Bronchial epithelial cell (primary cell): ENCODE measurements at places on chromosomes 2 and 18.
A peak's percentile ranks its signal among the peaks of the same experiment; 100 is the strongest.

- DNase-seq = peak; percentile 73
These were observed 224.7 kb downstream of the ACKR3 start for GRCh38 chr2:236794176-236794957.

- DNase-seq = peak; percentile 97
These were observed 179.8 kb downstream of the NEDD4L start for GRCh38 chr18:58223717-58224424.

DNA sequence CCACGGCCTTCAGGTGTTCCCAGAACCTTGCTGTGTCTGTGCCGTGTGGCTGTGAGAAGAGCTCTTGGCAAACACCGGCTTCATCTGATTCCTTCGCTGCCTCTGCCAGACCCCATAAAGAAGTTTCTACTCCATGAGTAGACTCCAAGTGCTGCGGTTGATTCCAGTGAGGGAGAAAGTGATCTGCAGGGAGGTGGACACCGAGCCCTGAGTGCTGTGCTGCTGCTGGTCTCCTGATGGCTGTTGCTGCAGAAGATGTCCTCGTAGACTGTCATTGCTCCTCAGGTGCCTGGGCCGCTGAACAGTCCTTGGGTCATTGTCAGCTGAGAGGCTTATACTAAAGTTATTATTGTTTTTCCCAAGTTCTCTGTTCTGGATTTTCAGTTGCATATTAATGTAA lies 19.6 kb downstream of the ASB1 start:
- DNase-seq = no peak

DNA sequence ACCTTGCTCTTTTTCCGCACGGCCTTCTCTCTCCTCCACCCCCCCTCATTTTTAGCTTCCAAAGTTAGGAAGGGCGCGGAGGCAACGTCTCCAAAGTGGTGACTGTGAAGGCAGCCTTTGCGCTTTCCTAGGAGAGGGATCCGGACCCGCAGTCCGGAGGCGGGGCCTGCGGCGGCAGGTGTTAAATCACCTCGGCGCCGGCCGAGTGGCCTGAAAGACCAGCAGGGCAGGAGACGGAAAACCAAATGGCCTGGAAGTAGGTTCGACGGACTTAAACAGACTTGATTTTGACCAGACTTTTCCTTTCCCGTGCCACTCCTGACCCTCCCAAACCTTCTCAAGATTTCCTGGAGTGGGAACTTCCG lies 615 bp downstream of the GORASP2 start:
- peak; percentile 43 for DNase-seq

DNA sequence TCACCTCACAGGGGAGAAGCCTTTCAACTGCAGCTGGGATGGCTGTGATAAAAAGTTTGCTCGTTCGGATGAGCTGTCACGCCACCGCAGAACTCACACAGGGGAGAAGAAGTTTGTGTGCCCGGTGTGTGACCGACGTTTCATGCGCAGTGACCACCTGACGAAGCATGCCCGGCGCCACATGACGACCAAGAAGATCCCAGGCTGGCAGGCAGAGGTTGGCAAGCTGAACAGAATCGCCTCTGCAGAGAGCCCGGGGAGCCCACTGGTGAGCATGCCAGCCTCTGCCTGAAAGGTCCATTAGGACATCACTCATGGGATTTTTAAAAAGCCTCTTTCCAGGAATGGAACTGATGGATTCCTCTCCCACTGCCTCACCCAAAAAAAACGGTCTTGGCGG lies 8.9 kb downstream of the KLF11 start:
- DNase-seq = no peak

DNA sequence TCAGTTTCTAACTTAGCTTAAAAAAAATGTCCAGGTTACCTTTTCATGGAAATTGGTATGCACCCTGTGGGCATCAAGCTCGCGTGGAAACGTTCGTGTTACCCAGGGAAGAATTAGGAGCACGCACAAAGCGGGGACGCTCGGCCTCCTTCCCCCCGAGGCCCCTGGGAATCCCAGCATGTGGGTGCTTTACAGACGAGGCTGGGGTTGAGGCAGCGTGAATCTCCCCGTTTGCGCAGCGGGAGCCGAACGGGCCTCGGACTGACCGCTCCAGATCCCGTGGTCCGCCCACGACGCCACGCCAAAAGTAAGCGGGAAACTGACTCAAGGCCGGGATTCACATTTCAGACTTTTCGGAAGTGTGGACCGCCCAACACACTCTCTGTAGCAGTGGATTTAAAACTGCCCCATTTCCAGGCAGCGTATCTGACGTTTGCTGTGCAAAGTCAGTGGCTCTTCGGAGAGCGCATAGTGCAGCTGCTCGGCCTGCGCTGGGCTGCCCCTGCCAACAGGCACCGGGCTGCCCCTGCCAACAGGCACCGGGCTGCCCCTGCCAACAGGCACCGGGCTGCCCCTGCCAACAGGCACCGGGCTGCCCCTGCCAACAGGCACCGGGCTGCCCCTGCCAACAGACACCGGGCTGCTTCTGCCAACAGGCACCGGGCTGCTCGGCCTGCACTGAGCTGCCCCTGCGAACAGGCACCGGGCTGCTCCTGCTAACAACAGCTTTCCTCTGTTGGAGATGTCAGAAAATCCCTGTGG lies 49.7 kb downstream of the SH3YL1 start:
- DNase-seq = no peak

DNA sequence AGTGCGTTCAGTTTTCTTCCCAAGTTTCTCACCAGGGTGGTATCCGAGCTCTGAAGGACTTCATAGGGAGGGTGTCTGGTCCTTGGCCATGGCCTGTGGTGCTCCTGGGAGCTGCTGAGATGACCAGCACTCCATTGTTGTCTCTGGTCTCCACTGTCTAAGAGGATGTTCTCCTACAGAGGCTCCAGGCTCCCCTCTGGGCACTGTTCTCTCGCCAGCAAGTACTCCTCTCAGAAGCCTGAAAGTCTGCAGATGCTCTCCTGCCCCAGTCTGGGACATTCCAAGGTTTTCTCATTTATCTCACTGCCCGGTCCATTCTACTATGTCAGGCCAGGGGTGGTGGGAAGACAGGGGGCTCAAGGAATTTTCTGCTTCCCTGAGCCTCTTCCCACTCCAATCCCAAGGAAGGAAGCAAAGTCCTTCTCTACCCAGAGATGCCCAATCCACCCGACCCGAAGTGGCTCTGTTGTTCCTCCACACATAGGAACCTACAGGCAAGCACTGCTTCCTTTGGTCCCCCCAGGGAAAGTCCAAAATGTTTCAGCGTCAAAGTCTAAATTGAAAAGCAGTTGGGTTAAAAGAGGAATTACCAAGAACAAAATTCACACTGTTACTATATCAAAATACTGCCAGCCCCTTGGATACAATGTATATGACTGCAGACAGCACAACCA lies 110.5 kb downstream of the GYPC start:
- no peak for DNase-seq

GRCh38 chr2:47950340-47951301 lies 44.3 kb upstream of the FBXO11 start:
- DNase-seq = no peak

DNA sequence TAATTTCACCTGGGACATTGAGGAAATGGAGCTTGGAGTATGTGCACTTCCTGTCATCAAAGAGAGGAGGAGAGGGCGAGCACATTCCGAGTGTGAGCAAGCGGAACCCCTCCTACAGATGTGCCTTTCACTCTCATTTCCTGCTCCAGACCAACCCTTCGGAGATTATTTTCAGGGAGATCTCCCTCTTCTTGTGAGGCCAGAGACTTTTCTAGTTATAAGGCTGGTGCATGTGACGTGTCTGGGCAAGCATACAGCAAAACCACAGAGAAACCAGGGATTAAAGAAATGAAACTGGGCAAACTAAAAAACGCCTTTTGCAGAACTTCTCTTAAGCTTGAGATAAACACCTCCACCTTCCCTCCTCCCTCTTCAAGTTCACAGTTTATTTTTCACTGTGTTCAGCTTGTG lies 409.2 kb upstream of the TCF4 start:
- peak; percentile 80 for DNase-seq

DNA sequence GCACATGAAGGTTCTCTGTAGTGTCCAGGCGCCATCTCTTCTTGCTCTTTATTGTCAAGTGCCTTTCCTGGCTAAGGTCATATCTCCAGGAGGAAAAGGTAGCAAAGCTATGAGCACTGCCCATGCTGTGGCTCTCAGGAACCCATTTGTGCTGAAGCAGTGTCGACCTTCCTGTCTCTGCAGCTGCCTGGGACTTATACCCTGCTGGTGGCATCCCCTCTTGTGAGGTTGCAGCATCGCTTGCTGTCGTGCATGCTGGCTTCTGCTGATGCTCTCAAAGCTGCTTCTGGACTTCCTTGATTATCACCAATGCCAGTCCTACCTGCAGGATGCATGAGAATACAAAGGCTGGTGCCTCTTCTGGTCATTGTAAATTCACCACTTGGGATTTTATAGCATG lies 22.1 kb upstream of the PTPN2 start:
- no peak for DNase-seq

DNA sequence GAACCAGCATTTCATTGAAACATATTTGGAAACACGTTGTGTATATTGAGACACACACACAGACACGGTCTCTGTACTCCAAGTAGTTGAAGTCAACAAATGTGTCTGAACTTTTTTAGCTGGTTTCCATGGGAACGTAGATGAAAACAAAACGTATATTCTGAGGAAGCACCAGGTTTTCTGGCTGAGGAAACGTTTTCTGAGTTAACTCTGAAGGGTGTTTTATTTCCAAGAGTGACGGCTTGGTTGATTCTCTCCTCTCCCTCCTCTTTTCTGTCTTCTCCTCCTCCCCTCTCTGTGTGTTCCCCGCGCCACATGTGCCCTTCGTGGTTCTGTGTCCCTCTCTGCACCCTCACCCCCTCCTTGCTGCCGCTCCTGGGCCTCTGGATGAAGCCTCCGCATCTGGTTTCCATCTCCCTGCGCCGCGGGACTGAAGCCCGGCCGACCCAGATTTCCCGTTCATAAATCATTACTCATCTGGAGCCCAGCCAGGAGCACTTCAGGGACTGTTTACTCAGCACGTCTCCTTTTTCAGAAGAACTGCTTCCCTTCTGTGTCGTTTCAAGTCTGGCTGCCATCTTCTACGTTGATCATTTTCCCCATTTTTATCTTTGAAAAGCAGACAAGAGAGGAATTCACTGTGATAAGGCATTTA lies 122.7 kb downstream of the COL6A3 start:
- peak; percentile 94 for DNase-seq

GRCh38 chr18:63378919-63379638 lies 12.1 kb upstream of the KDSR start:
- peak; percentile 8 for DNase-seq

- DNase-seq = peak; percentile 34
These were observed 61.0 kb downstream of the GRB14 start for GRCh38 chr2:164560181-164560792.

DNA sequence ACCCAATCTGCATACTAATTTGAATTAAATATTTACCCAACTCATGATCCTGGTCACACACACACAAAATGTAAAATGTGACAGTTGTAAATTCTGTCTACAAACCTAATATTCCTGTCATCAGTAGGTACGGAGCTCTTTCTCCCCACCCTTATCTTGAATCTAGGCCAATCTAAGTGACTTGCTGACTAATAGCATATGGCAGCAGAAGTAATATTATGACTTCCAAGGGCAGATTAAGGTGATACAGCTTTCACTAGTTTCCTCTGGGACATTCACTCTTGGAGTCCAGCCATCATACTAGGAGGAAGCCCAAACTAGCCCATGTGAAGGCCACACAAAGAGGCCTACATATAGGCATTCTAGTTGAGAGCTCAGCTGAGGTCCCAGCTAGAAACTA lies 89.4 kb downstream of the TMEM131 start:
- DNase-seq = no peak

DNA sequence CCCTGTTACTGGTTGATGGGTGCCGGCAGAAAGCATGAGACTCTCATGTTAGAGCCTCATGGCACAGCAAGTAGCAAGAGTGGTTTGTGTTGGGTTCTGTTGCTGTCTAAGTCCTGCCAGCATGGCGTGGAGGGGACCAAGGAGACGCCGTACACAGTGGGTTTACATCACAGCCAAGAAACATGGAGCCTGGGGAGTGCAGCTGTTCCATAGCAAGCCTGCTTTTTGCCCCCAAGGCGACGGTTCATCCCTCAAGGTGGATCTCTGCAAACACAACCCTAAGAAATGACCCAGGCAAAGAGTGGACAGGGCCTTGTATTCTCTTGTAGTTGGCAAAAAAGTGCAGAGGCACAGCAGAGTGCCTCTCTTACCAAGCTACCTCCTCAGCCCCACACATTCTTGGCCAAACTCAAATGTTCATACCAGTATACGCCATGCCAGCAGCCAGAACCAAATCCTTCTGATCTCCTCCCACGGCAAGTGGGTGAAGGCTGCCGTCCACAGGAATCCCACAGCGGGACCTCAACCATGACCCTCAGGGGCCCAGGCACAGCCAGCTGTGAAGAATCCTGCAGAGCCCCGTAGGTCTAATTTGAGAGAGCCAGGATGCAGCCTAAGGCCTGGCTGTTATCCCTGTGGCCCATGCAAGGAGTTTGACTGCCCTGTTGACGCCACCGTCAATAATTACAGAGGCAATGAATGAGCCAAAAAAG lies 19.0 kb downstream of the SNED1 start:
- no peak for DNase-seq

- no peak for DNase-seq
These were observed 2.3 kb upstream of the PLEK start for GRCh38 chr2:68362749-68363148.

GRCh38 chr18:2392446-2392845 lies 178.9 kb downstream of the METTL4 start:
- DNase-seq = no peak

DNA sequence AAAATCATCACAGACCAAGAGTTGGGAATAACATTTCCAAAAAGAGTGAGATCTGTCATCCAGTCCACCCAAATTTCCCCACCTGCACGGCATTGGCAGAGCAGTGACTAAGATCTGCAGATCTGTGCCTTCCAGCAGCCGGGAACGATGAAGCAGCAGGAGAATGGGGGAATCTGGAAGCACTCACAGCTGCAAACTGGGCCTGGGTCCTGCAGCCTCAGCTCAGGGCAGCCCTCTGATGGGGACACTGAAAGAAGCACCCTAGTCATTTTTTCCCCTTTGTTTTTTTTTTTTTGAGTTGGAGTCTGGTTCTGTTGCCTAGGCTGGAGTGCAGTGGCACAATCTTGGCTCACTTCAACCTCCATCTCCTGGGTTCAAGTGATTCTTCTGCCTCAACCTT lies 4.4 kb upstream of the SAG start:
- no peak for DNase-seq

DNA sequence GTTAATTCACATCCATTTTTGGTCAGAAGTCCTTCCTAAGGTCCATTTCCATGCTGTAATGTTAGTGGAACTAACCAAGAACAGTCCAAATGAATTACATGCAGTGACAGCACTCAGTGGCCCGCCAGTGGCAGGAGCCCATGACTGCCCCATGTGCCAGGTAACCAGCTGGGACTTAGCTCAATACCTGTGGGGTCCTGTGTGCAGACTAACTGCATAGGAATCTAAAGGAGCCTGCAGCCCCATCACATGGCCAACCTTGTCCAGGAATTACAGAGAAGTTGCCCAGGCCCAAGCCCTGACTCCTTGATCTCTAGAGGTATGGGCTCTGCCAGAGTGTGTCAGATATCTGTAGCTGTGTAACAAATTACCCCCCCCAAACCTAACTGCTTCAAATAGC lies 35.4 kb upstream of the GPR17 start:
- no peak for DNase-seq

GRCh38 chr2:70947556-70948184 lies 12.0 kb downstream of the ATP6V1B1 start:
- peak; percentile 72 for DNase-seq
